ENCODE measurements at places on chromosomes 13 and 19.

- DNase-seq, result no peak
Measured at GRCh38 chr19:18417250-18418028, 1.8 kb upstream of the SSBP4 start.

DNA sequence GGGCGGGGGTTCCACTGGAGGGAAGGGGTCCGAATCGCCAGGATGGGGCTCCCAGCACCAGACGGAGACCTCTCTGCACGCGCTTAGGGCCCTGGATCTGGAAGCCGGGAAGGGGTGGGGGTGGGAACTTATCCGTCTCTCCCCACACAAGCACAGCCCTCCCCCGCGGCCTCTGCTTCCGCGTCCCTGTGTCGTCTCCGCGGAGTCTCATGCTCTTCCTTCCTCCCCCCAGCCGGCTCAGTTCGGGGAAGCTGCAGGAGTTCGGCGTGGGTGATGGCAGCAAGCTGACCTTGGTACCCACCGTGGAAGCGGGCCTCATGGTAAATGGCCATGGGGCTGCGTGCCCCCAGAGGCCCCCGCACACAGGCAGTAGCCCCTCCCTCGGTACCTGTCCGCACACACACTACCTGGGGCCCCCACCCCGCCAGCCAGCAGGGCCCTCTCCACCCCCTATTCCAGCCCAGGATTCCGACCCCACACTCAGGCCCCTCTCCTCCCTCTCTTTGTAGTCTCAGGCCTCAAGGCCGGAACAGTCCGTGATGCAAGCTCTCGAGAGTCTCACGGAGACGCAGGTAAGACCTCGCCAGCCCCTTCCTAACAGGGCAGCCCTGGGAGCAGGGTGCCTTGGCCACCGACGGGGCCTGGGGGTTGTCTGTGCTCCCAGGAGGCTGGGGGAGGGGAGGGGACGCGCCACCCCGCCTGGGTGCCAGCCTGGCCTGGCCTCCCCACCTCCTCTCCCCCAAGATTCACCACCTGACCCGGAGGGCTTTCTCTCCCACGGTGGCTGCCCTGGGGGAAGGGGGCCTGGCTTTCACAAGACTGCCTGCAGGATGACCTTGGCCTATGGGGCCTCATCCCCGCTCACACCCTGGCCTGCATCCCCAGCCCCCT, 3.2 kb downstream of the MIDN start:
- no peak for DNase-seq

GRCh38 chr19:4080473-4080872, 13.8 kb upstream of the ZBTB7A start:
- no peak for DNase-seq

DNA sequence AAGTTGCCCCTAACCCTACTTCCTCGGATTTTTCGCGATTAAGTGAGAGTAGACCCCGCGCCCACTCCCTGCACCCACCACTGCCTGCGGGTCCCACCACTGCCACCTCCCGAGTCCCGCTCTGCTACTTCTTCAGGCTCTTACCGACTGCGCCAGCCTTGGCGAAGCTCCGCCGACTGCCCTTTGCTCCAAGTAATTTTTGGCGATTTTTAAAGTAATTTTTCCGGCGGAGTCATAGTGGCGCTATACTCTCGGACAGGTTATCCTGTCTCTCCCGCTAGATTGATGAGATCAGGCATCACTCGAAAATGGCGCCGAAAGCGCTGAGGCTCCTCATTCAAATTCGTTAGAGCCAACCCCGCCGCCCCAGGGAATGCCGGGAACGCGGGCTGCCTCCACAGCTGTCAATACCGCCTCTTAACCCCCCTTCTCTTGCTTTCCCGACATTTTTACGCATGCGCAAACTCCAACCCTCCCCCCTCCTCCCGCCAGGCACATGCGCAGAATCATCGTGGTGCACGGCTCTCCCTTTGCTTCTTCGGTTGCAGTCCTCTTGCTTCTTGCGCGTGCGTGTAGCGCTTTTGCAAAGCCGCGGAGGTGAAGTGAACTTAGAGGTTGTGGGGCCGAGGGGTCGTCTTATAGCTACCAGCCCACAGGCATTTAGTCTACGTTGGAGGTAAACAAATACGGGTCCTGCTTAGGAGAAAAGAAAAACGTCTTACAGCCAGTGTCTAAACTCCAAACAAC, 66.6 kb downstream of the KCNRG start:
- DNase-seq, result peak; percentile 73

GRCh38 chr19:34220472-34221063, 33.8 kb upstream of the GARRE1 start:
- DNase-seq, result peak; percentile 5

DNA sequence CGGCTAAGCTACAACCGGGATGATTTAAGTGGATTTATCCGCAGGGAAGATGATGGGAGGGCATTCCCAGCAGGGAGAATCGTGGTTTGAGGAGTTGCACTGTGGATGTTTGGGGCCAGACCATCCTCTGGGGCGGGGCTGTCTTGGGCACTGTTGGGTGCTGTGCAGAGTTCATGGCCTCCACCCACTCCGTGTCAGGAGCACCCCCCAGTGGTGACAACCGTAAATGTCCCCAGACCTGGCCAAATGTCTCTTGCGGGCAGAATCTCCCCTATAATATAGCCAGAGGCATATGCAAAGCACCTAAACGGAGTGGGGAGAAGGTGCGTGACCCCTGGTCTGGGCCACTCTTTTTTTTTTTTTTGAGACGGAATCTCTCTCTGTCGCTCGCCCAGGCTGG, 40.2 kb downstream of the SMIM24 start:
- no peak for DNase-seq

- no peak for DNase-seq
Measured at GRCh38 chr13:58142952-58143351, 511.4 kb downstream of the PCDH17 start.
